ENCODE measurements at places on chromosomes 11 and 22.
A peak's percentile ranks its signal among the peaks of the same experiment; 100 is the strongest.

DNA sequence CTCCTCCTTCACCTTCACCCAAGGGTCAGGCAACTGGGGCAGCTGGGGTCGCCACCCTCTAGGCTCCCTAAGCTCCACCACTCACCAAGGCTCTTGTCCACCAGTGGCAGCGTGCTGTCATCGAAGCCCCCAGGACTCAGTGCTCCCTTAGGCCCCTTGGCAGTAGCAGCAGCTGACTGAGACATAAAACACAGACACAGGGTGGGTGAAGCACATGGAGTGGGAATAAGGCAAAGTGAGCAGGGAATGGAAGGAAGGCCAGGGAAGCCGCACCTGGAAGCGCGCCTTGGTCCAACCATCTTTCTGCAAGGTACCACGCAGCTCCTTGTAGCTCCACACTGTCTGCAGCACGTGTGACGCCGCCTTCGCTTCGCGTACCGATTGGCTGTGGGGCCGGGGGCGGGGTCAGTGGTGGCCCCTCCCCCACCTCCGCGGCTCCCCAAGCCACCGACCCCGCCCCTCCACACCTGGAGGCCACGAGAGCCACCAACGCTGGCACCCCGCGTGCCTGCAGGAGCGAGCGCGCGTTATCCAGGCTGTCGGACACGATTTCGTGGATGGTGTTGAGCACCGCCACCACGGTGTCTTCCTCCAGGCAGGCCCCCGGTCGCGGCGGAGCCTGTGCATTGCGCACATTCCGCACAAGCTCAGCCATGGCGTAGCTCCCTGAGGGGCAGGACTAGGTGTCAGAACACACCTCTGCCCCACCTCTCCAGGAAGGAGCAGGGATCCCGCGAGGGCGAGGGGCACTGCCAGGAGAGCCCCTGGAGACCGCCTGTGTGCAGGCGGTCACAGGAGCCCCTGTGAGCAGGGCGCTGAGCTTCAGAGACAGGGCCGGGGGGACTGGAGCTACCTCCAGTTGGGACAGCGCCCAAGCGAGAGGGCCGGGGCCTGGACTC is 31.3 kb upstream of the TXNRD2 start:
- no peak for DNase-seq

DNA sequence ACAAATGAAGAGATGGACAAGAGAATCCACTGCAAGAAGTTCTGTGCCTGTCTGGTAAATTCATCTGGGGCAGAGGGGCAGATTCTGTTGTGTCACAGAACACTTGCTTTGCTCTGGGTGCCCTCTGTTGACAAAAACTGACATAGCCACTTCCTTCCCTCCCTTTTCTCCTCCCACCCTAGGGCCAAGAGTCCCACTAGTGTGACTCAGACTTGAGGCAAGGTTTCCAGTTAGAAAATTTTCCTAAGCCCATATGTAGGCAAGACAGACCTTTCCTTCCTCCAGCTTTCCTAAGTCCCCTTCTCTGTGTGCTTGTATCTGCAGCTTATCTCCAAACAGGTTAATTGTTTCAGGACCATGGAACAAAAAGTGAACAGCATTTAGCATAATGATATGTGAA is 106.8 kb downstream of the RBFOX2 start:
- peak; percentile 78 for DNase-seq

DNA sequence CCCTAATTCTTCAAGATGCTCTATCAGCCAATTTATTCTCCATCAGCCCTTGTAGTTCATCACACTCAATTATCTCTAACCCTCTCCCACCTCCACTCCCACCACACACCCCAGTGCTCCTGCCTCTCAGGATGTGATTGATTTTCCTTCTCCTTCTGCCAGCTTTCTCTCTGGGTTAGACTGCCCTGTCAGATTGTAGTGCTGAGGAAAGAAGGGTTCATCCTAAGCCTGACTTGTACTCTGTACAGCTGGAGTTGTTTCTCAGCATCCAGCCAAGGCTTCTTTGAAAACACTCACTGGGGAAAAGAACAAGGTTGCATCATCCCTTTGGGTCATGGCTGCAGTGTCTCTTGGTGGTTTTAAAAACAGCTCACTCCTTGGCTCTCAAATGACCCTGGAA is 61.2 kb downstream of the CECR2 start:
- no peak for DNase-seq

- DNase-seq, result no peak
These were observed 279.6 kb upstream of the PITPNB start for GRCh38 chr22:28198692-28199091.

GRCh38 chr11:130470832-130471706 is 22.6 kb downstream of the ADAMTS15 start:
- DNase-seq, result no peak

DNA sequence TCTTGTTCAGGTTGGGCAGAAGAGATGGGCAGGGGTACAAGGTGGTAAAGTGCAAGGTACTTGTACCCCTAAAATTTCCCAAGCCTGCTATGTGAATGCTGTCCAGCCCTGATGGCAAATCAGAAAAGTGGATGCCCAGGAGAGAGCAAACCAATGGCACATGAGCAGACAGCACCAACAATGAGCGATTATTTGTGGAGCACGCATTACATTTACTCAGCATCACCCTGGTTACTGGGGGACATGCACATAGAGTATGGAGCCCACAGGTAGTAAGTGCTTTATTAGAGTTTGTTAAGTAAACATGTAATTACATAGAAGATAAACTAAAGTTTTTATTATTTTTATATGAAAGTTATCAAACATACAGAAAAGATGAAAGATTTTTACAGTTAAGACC is 165.7 kb downstream of the NTM start:
- no peak for DNase-seq

DNA sequence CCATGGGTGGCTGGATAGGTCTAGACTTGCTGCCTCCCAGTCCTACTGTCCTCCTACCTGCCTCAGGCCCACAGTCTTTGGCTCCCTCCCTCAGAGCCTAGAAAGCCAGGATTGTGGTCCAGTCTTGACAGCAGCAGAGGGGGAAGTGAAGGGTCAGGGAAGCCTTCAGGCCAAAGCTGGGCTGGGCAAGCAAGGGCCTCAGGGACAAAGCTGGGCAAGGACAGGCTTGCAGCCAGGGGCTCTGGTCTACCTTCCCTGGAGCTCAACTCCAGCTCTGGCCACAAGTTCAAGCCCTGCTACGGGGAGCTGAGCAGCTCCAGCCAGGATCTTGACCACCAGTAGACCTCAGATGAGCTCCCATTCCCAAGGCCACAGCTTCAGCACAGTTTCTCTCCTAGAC is 14.9 kb downstream of the LMO1 start:
- DNase-seq, result no peak

GRCh38 chr22:37386441-37386840 is 40.8 kb downstream of the ELFN2 start:
- no peak for DNase-seq

DNA sequence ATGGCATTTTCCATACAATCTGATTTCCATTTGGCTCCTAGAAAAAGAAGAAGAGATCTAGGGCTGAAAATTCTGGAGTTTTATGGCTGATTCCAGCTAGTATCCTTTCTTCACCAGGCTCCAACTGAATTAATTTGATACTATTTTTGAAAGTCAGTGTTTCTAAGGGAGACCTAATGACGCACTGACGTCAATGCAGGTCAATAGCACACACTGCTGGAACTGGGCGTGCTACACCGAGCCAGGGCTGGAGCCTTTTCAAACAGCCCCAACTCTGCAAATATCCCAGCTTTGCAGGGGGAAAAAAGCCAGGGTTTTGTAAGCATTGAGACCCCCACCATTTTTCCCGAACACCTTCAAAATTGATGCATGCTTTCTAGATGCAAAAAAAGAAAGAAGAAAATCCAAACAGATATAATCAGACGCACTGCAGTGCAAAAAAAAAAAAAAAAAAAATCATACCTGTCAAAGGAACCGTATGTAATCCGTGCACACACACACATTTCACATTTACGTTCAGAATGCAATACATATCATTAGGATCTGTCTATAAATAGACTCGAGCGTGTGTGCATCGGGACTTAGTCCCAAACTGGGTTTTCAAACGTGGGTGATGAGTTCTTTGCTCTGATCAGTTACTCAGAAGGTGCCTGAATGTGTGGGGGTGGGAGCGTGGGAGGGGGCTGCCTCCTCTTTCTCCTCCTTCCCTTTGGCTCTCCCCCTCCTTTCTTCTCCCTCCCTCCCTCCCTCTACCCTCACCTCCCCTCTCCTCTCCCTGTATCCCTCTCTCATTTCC is 124.5 kb upstream of the HSD17B12 start:
- no peak for DNase-seq
